ENCODE measurements at places on chromosomes 11 and 22.
A peak's percentile ranks its signal among the peaks of the same experiment; 100 is the strongest.

- peak; percentile 70 for DNase-seq
Observed at GRCh38 chr11:33899400-33900037, 7.6 kb upstream of the LMO2 start.

DNA sequence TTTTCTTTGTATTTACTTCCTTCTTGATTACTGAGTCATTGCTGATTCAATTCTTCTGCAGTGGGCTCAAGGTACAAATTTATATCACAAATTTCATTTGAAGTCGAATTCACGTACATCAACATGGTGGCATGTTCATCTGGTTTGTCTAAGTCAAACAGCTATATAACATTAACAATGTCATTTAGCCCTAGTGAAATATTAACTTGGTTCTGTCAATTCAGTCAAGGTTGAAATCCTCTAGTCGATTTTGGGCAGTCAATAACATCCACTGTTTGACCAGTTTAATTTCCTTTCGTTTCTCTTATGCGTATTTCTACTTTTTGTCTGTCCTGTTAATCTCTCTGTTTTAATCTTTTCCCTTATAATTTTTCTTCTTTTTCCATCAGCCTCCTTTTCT, 4.1 kb upstream of the ATXN10 start:
- no peak for DNase-seq

DNA sequence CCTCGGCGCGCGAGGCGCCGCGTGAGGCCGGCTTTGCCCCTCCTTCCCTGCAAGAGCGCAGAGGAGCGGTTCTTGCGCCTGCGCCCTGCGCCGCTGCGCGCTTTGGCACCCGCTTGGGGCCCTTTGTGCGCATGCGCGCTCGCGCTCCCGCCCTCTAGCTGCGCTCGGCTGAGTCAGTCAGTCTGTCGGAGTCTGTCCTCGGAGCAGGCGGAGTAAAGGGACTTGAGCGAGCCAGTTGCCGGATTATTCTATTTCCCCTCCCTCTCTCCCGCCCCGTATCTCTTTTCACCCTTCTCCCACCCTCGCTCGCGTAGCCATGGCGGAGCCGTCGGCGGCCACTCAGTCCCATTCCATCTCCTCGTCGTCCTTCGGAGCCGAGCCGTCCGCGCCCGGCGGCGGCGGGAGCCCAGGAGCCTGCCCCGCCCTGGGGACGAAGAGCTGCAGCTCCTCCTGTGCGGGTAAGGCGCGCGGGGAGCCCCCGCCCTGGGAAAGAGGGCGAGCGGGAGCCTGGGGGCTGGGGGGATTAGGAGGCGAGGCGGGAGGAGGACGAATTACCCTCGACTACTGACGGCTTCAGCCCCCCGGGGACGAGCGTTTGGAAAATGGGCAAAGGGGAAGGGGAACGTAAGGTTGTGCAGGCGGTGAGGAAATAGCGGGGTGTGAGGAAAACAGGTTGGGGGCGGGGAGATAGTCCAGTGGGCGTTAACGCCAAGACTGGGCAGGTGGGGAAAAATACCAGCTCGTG, at the start of gene RTN3:
RTN3 (plus strand) TSS at position 180 of the 745 bp plus-strand sequence; CDS start at position 317, 137 bp downstream.
- peak; percentile 97 for DNase-seq

GRCh38 chr11:103903621-103904323, 132.7 kb upstream of the DDI1 start:
- DNase-seq: no peak

DNA sequence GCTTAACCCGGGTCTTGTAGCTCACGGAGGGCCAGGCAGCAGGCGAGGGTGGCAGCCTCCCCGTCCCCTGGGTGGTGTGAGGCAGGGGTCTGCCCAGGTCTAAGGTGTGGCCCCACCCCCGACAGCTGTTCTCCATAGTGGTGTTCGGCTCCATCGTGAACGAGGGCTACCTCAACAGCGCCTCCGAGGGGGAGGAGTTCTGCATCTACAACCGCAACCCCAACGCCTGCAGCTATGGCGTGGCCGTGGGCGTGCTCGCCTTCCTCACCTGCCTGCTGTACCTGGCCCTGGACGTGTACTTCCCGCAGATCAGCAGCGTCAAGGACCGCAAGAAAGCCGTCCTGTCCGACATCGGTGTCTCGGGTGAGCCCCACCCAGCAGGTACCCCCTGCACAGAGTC, 24.4 kb downstream of the SYNGR1 start:
- DNase-seq: no peak

DNA sequence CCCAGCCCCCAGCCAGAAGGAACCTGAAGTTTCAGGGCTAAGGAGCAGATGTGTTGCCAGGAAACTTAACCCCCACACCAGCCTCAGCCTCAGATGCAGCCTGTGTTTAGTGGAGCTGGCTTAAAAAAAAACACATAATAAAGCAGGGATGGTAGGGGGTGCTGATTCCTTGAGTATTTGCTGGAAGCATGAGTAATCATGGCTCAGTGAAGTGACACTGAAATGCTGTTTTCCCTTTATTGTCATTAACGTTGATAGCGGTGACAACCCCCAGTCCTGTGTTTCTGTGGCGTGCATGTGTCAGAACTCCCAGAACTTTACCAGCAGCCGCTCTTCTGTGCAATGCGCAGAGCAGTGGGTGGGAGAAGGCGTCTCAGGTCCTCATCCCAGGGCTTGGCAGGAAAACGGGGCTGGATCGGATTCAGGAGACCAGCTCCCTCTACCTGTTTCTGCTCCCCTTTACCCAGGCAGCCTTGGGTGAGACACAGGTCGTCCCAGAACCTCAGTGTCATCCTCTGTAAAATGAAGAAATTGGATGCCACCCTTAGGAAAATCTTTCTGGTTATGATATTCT, 1282.1 kb downstream of the TBC1D22A start:
- DNase-seq: no peak

GRCh38 chr11:57095417-57095816, 86.3 kb upstream of the LRRC55 start:
- no peak for DNase-seq

DNA sequence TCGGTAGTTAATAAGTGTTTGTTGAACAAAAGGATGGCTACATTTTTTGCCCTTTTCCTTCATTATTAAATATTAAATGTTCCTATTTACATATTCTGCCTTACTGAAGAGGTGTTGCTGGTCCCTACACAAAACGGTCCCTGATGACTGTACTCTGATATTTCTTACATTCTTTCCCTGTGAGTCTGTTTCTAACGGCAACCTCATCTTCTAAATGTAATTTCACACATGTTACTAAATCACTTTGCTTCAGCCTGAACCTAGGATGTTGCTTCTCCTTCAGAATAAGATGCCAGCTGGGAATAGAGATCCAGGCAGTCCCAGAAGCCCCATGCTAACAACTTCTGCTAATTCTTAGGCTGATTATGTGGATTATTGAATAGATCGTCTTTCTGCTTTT, 50.3 kb downstream of the SPON1 start:
- DNase-seq: no peak

DNA sequence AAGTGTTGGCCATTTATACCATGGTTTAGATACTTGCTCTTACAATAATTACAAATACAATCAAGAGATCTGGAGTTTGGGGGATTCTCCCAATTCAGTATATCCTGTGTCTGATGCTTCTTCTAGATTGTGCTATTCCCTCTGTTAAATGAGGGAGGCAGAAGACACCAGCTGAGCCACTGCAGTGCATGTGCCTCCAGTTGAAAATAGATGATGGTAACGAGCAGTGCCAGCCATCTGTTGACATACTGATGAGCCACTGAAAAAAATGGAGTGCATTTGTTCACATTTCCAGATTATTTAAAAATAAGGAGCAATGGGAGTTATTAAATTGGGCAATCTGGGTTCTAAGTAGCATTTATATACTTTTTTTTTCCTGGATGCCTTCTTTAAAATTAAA, 1428.0 kb upstream of the TENM4 start:
- no peak for DNase-seq

DNA sequence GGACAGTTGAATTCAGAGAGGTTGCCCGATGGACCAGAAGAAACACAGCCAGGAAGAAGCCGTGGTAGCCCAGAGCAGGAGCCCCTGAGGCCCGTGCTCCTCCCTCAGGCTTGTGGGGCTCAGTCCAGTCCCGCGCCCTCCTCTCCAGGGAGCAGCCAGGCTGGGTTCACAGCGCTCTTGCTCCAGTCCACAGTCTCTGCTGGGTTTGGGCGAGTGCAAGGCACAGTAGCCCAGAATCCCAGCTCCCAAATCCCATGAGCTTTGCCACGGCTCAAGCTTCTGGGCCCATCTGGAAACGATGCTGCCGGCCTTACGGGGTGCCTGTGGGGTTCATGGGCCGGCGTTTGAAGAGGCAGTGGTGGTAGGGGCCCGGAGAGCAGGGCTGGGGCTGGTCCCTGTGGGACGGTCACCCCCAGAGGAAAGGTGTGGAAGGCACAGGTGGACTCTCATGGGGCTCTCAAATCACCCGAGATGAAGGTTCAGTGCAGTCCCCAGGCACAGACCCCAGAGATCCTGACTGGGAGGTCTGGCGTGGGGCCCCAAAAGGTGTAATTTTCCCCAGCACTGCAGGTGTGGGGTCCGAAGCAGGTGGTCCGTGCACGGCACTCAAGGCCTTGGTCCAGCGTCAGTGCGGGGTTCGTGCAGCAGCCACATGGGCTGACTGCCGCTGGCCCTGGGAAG, 30.6 kb upstream of the ATXN10 start:
- no peak for DNase-seq

DNA sequence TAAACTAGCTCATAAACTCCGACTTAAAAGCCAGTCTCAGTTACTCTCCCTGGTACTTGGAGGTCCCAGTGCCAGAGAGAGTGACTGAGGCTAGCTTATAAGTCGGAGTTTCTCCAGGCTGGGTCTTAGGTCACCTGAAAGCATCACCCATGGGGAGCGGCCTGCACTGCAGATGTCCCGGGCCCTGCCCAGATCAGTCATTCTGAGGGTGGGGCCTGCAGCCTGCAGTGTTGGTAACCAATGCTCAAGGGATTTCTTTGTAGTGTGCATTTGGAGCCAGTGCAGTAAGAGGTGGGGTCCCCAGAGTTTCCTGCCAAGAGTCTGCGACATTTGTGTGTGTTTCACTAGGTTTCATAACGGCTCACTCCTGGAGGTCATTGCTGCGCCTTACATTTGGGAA, 14.8 kb downstream of the TAB1 start:
- no peak for DNase-seq

GRCh38 chr11:36341915-36342314, 45.8 kb downstream of the PRR5L start:
- no peak for DNase-seq

DNA sequence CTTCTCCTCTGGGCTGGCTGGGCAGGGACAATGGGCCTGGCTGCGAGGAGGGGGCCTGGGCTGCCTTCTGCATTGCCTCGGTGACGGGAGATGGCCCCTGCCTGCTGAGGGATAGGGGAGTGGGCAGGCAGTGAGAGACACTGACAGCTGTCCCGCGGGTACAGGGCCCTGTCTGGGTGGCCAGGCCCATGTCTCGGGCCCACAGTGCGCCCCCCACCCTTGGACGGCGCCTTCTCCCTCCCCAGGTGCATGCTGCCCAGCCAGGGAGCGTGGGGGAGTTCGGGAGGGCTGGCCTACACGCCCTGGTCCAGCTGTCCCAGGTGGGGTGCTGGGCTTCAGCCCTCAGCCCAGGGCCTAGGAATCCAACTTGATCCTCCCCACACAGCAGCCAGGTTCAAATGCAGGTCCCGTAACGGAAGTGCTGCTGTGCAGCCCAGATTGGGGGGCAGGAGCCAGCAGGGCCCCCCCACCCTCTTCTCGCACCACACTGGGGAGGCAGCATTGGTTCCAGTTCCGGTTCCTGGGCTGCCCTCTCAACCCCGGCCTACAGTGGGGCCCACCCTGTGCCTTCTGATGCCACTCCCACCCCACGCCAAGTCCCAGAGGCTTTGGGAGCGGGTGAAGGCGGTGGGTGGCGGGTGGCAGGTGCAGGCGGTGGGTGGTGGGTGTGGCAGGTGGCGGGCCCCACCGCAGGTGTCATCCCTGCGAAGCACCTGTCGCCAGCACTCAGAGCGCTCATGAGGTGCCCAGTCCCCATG, 7.3 kb upstream of the TSSC4 start:
- DNase-seq: no peak

DNA sequence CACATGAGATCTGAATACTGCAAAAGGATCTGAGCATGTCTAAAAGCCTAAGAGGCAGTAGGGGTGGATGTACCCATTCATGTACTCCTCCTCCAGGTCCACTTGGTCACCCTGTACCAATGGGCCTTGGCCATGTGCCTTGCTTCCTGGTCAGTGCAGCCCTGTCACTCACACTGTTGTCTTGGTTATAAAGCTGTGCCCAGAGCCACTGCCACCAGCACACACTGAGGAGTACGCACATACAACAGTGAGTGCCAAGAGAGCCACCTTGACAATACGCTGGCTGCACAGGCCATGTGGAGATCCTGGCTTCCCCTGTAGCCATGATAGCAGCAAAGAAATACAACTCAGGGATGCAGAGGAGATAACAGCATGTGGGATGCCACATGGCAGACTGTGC, 96.4 kb upstream of the LDLRAD3 start:
- DNase-seq: no peak

GRCh38 chr22:29833392-29833965, 4.6 kb downstream of the ASCC2 start:
- DNase-seq: no peak

- DNase-seq: no peak
Observed at GRCh38 chr11:103700622-103701021, 335.8 kb upstream of the DDI1 start.

DNA sequence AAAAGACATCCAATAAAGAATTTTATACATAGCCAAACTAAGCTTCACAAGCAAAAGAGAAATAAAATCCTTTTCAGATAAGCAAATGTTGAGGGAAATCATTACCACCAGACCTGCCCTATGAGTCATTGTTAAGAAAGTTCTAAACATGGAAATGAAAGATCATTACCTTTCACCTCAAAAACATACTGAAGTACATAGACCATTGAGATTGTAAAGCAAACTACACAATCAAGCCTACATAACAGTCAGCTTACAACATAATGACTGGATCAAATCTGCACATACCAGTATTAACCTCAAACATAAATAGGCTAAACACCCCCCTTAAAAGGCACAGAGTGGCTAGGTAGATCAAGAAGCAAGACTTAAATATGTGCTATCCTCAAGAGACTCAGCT, 501.0 kb upstream of the LUZP2 start:
- no peak for DNase-seq

- no peak for DNase-seq
Observed at GRCh38 chr22:37430941-37431340, 3.7 kb upstream of the ELFN2 start.

DNA sequence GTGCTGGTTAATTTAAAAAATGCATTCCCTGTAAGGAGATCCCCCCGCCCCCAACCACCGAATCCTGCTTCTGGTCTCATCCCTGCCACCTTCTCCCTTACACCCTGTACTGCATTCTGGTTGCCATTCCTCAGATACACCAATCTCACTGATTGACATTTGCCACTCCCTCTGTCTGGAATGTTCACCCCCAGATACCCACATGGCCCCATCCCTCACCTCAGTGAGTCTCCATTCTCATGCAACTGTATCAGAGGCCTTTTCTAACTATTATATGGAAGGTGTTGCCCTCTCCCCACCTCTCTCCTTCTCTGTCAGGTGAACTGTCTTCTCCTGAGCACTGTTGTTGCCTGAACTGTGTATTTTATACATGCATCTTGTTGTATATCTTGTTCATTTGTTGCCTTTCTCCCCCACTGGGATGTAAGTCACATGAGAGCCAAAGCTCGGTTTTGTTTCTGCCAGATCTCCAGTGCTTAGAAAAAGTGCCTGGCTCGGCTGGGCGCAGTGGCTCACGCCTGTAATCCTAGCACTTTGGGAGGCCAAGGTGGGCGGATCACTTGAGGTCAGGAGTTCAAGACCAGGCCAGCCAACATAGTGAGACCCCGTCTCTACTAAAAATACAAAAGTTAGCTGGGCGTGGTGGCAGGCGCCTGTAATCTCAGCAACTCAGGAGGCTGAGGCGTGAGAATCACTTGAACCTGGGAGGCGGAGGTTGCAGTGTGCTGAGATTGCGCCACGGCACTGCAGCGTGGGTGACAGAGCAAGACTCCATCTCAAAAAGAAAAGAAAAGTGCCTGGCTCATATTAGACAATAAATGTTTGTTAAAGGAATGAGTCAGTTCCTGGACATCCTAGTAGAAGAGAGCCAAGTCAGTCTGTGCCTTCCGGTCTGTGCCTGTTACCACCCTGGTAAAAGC, 61.0 kb downstream of the TNRC6B start:
- DNase-seq: peak; percentile 26

Data from mucosa of gallbladder (tissue), 1 donor.